SJCRH30 (cell line): ENCODE measurements at places on chromosomes 16 and 17.

DNA sequence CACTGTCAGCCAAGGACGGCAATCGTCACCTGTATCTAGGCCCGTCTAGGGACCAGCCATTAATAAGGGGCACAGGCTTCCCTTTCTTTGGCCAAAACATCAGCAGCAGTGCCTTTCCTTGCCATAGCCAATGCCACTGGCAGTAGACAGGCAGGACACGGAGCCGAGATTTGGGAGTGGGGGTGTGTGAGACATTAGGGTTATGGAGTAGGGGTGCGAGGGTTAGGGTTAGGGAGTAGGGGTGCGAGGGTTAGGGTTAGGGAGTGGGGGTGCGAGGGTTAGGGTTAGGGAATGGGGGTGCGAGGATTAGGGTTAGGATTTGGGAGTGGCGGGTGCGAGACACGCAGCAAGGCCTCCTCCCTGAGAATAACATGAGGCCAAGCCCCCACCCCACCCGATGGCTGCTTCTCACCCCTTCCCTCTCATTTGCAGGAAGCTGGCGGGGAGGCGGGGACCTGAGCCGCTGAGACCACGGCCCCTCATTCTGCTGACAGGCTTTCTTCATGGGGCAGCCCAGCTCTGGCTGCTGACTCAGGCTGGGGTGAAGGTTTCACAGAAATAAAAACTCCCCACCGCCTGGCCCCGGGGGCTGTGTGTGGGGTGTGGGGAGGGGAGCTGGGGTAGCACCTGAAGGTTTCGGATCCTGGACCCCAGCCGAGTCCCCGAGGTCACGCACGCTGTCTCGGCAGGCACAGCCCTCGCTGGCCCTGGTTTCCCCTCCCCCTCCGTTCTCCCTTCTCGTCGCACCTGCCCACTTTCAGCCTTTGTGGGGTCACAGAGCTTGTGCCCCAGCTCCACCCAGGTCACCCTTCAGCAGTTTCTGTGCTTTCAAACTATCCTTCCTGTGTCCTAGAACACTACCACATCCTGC is 93.8 kb downstream of the PGS1 start:
- DNase-seq: no peak

DNA sequence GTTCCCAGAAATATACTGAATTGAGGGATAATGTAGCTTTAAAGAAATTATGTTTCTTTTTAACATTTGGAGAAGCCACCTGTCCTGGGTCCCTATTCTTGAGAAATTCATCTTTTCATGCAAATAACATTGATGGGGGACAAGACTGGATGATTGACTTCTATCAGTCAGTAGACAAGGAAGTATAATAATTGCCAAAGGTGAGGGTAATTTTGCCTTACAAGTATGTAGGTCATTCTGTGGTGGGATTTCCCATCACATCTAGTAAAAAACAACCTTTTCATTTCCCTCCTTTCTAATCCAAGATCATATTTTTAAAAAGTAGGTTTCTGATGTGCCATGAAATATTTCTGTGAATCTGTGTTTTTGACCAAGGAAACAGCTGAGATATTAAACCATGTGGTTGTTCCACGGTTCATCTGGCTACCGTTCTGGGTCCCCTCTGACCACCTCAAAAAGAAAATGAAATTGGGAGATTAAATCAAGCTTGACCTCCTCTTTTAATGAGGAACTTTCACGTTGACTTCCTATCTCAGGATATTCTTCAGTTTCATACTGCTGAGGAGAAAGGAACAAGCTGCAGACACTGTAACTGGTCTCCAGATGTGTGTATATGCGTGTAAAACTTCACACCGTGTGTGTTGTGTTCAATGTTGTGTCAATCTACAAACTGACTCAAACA is 138.6 kb downstream of the MAP2K6 start:
- DNase-seq: no peak

- DNase-seq: no peak
Observed at GRCh38 chr16:89589241-89589926, 13.8 kb downstream of the CPNE7 start.

DNA sequence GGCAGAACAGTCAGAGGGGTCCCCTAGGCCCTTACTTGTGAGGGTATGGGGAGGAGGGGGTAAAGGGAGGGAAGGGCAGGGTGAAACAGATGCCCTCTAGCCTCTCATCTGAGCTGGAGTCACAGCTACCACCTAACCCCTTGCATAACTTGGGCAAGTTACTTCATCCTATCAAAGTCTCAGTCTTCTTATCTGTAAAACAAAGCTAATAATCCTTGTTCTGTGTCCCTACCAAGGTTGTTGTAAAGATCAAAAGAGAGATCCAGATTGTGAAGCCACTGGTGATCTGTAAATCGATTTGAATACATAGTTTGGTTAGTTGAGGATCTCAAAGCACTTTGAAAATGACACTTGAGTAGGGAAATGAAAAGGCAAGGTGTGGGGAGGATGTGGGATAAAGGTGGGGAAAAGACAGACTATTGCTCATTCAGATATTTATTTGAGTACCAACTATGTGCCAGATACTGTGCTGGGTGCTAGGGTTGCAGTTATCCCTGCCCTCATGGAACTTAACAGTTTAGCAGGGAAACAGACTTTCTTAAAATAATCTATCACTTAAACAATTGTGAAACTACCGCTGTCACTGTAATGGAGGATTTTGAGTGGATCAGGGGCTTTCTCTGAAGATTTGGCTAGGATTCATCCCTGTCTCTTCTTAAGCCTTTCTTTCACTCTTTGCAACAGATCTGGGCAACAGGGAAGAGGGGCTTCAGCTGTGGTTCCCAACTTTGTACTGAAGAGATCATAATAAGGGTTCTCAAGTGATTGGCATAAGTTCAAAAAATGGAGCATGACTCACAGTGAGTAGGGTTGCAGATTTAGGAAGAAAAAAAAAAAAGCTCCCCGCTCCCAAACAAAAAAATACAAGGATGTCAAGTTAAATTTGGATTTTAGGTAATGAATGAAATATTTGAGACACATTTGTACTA is 3.0 kb downstream of the HEATR9 start:
- peak; percentile 31 for DNase-seq

DNA sequence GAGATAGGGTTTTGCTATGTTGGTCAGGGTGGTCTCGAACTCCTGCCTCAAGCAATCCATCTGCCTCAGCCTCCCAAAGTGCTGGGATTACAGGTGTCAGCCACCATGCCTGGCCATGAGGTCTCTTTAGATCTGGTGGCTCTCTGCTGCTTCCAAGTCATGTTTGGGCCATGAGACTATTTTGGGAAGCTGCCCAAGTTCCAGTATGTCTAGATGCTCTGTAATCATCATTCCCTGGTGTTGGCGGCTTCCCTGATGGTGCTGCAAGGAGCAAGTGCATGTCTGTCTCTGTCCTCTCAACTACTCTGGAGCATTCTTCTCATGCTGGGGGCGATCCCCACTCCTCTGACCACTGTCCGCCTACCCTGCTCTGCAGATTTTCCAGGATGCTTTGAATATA is 6.4 kb upstream of the ODF4 start:
- no peak for DNase-seq

- no peak for DNase-seq
Observed at GRCh38 chr17:27554152-27554551, 76.8 kb upstream of the LGALS9 start.

- no peak for DNase-seq
Observed at GRCh38 chr17:6712058-6712853, 913 bp downstream of the SLC13A5 start.

- DNase-seq: no peak
Observed at GRCh38 chr17:44933824-44934744, 13.5 kb downstream of the KIF18B start.

DNA sequence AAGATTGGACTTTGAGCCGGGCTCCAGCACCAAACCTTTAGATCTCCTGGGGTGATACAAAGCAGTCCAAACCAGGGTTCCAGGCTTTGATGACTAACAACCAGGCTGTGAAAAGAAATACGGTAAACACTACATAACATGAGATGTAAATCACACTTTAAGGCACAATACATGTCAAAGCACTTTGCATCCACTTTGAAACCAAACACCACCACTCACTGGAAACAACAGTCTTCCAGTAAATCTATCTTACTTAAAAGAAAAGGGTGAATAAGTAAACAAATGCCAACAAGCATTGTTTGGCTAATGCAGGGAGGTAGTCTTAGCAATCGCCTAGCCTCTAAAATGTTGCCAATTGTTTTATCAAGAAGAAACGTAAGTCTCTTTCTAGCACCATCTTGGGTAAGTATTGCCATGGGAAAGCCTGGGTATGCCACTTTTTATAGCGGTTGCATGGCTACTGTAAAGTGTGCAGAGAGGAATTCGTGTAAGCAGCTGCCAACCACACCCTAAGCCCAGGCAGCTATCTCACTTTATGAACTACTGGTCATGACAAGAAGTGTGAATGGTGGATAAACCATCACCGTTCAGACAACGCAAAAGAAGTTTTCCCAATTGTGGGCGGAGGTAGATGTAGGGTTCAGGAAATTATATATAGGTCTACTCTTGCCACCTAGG is 267.4 kb upstream of the PSMD7 start:
- no peak for DNase-seq

- no peak for DNase-seq
Observed at GRCh38 chr17:1606352-1606985, 22.2 kb downstream of the SLC43A2 start.

GRCh38 chr16:9869776-9870175 is 312.5 kb downstream of the GRIN2A start:
- no peak for DNase-seq

GRCh38 chr17:73293031-73293430 is 18.8 kb downstream of the CDC42EP4 start:
- no peak for DNase-seq

DNA sequence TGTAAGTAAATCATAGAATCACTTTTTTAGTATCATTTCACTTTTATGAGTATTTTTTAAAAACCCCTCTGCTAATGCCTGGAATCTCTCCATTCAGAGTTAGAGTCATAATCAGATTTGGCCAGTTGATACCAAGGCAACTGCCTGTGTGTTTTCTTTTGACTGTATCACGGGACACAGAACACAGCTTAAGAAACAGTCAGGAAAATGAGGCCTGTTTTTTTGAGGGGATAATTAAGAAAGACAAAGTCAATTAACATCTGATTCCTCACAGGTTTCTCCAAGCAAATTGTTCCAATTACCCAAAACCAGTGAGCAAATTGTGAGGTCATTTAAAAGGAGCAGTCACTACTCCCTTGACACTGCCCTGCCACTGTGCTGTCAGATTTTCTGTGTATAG is 944.5 kb upstream of the SOX9 start:
- DNase-seq: no peak

GRCh38 chr17:18184143-18185031 is 759 bp downstream of the ALKBH5 start:
- DNase-seq: peak; percentile 79

GRCh38 chr16:89187032-89187769 is 13.1 kb downstream of the SLC22A31 start:
- no peak for DNase-seq

DNA sequence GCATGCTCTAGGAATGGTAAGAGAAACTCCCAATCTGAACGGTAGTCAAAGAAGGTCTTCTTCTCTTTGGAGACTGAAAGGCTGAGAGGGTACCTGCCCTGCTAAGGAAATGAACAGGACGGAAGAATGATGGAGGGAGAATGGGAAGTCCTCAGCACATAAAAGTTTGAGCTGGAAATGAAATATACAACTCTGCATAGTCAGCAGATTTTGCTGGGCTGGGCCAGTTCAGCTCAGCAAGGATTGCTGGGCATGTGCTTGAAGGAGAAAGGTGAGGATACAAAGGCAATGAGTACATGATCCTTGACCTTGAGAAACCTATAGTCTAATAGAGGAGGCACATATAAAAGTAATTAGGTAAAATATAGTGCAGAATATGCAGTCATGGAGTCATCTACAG is 669.3 kb downstream of the MAF start:
- no peak for DNase-seq

- no peak for DNase-seq
Observed at GRCh38 chr16:3148256-3149192, 13.7 kb downstream of the ZNF213 start.

GRCh38 chr16:84995663-84996062 is 15.7 kb downstream of the ZDHHC7 start:
- DNase-seq: no peak

DNA sequence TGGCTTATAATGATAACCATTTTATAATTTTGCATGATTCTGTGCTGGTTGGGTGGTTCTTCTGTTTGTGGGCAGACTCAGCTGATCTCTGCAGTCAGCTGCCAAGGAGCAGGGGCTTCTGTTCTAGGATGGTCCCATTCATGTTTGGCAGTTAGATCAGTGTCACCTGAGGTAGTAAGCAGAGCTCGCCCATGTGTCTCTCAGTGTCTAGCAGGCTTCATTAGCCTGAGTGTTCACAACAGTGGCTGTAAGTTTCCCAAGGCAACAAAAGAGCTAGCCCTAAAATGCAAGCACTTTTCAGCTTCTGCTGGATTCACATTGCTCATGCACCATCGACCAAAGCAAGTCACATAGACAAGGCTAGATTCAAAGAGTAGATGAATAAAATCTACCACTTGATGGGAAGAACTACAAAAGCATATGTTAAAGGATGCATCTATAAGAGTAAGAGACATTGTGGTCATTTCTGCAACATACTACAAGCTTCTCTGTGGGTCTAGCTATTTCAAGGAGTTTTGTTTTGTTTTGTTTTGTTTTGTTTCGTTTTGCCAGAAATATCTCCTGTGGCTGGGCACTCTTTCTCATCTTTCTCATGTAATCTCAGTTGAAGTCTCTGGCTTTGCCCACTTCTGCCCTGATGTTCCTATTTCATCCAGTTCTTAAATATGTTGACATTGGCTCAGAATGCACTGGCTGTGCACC is 180.8 kb downstream of the HS3ST4 start:
- DNase-seq: no peak

- DNase-seq: no peak
Observed at GRCh38 chr16:50888486-50889261, 146.8 kb downstream of the CYLD start.

GRCh38 chr16:48444574-48444973 is 59.4 kb upstream of the SIAH1 start:
- peak; percentile 10 for DNase-seq

DNA sequence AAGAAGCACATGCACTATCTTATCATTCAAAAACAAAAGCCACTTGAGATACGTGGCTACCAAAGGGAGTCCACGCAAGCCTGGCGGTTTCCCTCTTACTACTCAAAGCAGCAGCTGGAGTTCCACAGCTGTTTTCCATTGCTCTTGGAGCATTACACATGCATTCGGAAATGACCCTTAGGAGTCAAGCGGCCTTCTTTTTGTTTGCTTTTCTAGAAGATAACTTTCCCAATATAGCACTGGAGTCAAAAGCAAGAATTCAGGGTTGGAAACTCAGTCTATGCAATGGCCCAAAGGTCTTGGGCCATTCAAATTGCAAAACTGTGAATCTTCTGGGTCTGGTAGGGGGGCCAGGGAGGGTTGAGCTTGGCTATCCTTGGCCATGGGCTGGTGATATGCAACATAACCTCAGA is 97.8 kb upstream of the MAF start:
- DNase-seq: peak; percentile 24

GRCh38 chr17:19725486-19725885 is 9.1 kb upstream of the SLC47A2 start:
- DNase-seq: no peak

DNA sequence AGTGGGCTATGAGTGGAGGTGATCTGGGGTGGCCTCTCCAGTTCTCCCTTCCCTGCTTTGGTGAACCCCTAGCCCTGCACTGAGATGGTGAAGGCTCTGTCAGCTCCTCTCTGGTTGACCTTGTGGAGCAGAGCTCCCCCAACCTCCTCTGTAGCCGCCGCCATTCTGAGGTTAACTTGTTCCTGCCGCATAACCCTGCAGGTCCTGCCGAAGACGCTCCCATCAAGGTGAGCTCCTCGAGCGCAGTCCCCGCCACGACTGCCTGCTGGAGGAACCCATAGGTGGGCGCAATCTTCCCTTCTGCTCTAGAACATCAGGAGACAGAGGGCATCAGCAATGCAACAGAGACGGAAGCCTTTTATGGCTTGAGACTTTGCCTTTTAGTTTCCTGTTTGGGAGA is 15.2 kb upstream of the SLC47A2 start:
- DNase-seq: no peak

GRCh38 chr17:81349397-81350319 is 45.6 kb upstream of the BAHCC1 start:
- peak; percentile 94 for DNase-seq
